Stimulated activated CD8-positive, alpha-beta memory T cell treated with anti-CD3 and anti-CD28 coated beads, Interleukin-7, amount 100 ng/mL, for 24 hours (primary cell): ENCODE measurements at places on chromosomes 7 and 10.

- DNase-seq, result no peak
Observed at GRCh38 chr7:156196649-156197048, 384.4 kb upstream of the SHH start.

DNA sequence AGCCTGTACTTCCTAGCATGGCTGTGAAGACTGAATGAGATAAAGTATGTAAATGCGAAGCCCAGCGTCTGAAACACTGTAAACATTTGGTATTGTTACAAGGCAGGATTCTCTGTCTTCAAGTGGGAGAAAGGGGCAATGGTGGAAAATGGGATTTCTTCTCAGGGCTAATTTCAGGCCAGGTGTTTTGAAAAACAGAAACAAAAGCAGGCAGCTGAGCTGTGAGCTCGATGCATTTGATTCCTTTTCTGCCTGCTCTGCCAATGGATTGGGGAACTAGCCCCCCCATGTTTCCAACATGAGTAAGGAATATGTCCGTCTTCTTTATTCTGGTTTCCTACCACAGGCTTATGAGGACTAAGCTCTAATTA is 732.1 kb upstream of the AUTS2 start:
- no peak for DNase-seq

DNA sequence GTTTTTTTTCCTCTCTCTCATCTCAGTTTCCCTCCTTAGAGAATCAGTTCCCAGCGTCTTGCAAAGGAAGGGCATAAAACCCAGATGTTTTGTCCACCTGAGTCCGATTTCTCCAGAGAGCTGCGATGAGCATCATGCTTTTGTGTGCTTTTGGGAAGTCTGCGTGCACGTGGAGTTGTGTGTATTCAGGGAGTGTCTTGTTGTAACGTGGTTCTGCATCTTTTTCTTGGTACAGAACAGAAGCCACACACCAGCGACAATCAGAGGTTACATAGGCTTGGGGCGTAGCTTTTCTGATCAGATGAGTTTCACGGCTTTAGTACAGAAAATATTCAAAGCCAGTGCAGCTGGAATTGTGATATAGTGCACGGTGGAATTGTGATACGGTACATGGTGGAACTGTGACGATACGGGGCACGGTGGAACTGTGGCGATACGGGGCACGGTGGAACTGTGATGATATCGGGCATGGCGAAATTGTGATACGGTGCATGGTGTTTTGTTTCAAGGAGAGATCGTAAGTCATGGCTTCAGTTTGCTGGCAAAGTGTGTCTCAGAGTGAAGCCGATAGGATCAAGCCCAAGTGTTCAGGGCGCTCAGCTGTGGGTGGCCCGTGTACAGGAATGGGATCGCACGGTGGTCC is 32.8 kb downstream of the FOXK1 start:
- DNase-seq, result no peak

DNA sequence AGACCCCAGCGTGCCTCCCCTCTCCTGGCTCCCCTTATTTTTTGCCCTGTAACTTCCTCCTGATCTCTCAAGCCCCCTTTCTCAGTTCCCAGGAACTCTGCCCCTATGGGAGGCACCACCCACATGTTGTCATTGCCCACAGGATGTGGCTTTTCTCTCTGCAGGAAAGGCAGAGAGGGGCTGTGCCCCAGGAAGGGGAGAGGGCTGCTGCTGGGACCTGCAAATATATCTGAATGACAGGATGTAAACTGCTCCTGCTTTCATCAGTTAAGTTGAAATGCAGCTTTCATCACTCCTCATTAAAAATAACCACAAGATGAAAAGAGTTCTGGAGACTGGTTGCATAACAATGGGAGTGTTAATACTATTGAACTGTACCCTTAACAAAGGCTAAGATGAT is 103.3 kb downstream of the CLEC2L start:
- no peak for DNase-seq

GRCh38 chr7:155790666-155791065 is 21.6 kb downstream of the SHH start:
- no peak for DNase-seq

- DNase-seq, result no peak
Observed at GRCh38 chr10:85610381-85611092, 756.1 kb downstream of the GRID1 start.

- DNase-seq, result no peak
Observed at GRCh38 chr10:5940807-5941218, 36.5 kb downstream of the IL15RA start.

GRCh38 chr7:4962872-4963775 is 4.1 kb upstream of the MMD2 start:
- DNase-seq, result no peak
